ENCODE measurements at places on chromosomes 7 and 10. TPM values are rescaled to one million over a fixed set of nuclear protein-coding genes. Genes with fewer than 3 reads are reported as not detected.

The MCM10 gene
- total RNA-seq: 91.2 TPM

The CRTAC1 gene
- not detected for total RNA-seq

The JCAD gene
- 0.02 TPM for total RNA-seq

DNA sequence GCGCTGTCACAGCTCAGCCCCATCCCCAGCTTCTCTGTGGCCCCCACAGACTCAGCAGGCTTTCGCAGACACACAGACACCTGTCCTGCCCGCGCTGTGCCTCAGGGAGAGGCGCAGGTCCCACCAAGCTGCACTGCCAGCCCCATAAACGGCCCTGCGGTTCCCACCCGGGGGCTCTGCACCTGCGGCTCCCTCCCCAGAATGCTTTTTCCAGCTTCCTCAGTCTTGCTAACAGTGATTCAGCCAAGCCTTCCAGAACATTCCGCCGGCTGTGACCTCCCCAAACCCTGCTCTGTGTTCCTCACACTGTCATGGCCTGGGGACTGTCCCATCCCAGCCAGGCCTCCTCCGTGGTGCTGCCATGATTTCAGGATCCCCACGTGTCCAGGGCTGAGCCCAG, 27.8 kb upstream of the TNRC18 start:
- peaks cover 10% of the 10 kb centered on the region for H3K27me3 ChIP-seq
- no peaks in the 10 kb centered on the region for H3K4me1 ChIP-seq
- no peaks in the 10 kb centered on the region for H3K36me3 ChIP-seq
- H3K27ac ChIP-seq: no peak overlapping the region
- H3K4me3 ChIP-seq: no peak overlapping the region

DNA sequence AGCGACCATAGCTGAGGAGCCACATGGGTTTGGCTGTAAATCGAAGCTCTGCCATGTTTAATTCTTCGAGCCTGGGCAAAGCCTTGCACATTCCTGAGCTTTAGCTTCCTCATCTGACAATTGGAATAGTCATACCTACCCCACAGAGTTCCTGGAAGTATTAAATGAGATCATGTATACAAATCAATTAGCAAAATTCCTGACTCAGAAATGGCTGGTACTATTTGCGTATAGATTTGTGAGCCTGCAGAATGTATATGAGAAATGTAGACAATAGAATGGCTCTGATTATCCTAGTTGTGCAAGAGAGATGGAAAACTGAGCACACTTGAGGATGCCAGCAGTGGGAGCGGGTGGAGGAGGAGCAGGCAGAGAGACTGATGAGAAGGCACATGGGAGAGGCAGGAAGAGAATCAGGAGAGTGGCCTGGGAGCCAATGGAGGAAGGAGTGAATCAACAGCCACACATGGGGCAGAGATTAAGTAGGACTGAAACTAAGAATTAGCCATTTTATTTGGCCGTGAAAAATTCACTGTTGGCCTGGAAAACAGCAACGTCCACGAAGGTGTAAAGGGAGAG, 128.0 kb upstream of the C1GALT1 start:
- H3K36me3 ChIP-seq: no peaks in the 10 kb centered on the region
- H3K27ac ChIP-seq: no peak overlapping the region
- H3K27me3 ChIP-seq: no peaks in the 10 kb centered on the region
- H3K4me1 ChIP-seq: no peaks in the 10 kb centered on the region

- H3K36me3 ChIP-seq: peaks cover 45% of the 10 kb centered on the region
- H3K27ac ChIP-seq: no peak overlapping the region
- no peaks in the 10 kb centered on the region for H3K27me3 ChIP-seq
Measured at GRCh38 chr7:127751490-127752448, 99.8 kb downstream of the SND1 start.

- H3K27ac ChIP-seq: no peak overlapping the region
- peaks cover 8% of the 10 kb centered on the region for H3K27me3 ChIP-seq
- no peaks in the 10 kb centered on the region for H3K36me3 ChIP-seq
- no peaks in the 10 kb centered on the region for H3K4me1 ChIP-seq
Measured at GRCh38 chr7:47088329-47089067, 493.4 kb downstream of the TNS3 start.

DNA sequence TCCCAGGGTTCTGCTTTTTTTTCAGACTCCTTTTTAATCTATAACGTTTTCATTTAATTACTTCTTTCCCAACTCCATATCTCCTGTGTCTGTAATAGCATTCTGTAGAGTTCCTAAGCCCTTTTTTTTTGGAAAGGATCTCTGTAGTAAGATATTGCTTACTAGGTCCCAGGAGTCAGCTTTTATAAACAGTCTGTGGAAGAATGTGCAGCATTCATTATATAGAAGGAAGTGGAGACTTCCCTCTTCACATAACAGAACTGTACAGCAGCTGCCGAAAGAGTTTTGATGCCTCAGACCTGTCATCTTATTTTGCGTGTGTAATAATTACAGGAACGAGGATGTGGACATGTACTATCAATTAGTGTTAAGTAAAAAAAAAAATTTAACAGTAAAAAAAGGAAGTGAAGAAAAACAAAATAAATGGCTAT, 7.4 kb upstream of the STEAP4 start:
- H3K27me3 ChIP-seq: peaks cover 17% of the 10 kb centered on the region
- DNase-seq: no peak
- H3K36me3 ChIP-seq: no peaks in the 10 kb centered on the region
- H3K27ac ChIP-seq: no peak overlapping the region
- no peaks in the 10 kb centered on the region for H3K4me1 ChIP-seq
- H3K4me3 ChIP-seq: no peak overlapping the region

DNA sequence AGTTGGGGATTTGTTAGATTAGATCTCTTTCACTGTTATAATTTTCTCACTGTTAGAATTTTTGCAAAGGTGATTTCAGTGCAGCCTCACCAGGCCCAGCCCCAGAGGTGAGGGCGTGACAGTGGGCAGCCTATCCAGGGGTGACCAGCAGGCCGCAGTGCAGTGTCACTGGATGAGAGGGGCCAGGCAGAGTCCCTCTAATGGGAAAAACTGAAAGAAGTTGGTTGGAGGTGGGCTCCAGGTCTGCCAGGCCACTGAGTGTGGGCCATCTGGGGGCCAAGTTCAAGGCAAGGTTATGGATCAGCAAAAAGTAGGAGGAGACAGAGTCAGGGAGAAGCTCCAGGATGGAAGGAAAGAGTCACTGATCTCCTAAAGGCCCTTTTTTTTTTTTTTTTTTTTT, 90.5 kb upstream of the SDK1 start:
- no peak for DNase-seq
- no peaks in the 10 kb centered on the region for H3K36me3 ChIP-seq
- no peak overlapping the region for H3K27ac ChIP-seq
- no peak overlapping the region for H3K4me3 ChIP-seq

GRCh38 chr7:85343484-85343883, 156.6 kb upstream of the SEMA3D start:
- DNase-seq: no peak
- no peaks in the 10 kb centered on the region for H3K4me1 ChIP-seq
- no peaks in the 10 kb centered on the region for H3K27me3 ChIP-seq
- no peak overlapping the region for H3K4me3 ChIP-seq
- no peaks in the 10 kb centered on the region for H3K36me3 ChIP-seq

All from activated naive CD8-positive, alpha-beta T cell treated with anti-CD3 and anti-CD28 coated beads for 36 hours (primary cell).